Anterior cingulate cortex (tissue), 58 donors: ENCODE measurements at places on chromosomes 16 and 17.

- DNase-seq, result no peak
Observed at GRCh38 chr17:3602499-3602898, 6.7 kb downstream of the TRPV1 start.

GRCh38 chr16:71242036-71242435 is 11.5 kb upstream of the HYDIN start:
- DNase-seq, result no peak

DNA sequence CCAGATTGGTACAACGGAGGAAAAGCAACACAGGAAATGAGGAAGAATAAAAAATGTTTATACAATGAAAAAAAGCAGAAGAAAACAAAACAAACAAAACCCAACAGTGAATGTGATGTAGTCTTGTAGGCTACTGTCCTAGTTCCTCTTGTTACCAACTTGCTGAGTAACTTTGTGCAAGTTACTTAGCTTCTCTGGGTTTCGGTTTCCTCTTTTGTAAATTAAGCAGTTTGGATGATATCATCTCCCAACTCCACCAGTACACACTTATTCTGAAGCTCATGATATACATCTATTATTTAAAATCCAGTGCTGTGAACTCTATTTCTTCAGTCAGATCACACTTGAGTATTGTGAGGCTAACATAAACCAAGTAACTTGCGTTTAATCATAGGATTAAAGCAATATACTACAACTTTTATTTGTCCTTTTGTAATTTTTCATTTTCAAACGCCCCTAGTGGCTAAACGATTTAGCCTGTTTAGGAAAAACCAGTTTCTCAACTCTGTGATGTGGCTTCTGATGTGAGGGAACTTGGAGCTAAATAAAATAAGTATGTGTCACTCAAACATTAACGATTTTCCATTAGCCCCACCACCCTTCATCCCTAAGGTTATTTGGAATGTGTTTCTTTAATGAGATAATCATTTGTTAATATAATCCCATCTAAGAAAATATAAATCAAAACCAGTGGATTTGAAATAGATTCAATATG is 1.4 kb upstream of the UNK start:
- no peak for DNase-seq

- no peak for DNase-seq
Observed at GRCh38 chr16:4071686-4072561, 44.3 kb downstream of the ADCY9 start.

DNA sequence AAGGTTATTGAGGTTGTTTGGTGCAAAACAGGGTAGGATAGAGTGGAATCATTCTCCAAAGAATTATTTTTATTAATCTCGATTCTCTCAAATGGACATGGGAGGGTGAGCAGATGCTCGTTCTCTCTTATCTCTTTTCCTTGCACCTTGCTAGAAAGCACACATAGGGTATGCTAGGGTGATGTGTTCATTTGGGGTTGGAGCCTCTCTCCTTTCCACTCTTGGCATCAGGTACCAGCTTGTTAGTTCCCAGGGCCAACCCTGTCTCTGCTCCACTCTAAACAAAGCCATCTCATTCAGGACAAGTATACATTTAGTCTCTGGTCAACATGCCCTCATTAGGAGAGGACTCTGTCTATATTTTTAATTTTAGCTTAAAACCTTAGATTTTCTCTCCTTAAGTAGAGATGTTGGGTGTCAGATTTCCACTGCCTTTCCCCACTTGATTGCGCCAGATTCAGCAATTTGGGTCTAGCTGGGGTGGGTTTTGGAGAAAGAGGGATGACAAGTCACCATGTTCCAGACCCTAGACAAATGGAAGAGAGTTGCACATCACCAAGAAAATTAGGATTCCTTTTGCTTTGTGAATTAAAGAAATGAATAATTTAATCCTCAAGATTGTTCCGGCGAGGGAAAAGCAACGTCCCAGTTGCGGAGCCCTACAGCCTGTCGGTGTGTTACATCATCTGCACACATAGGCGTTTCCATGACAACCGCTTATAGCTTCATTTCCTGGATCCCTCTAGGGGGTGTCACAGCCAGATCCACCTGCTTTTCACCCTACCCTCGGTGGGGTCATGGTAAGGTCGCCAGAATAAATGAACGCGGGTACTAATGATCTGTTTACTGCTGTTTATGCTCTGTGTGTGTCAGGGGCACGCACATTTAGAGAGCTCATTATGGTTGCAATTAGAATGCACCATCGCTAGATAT is 41.6 kb downstream of the SNX11 start:
- DNase-seq, result no peak

DNA sequence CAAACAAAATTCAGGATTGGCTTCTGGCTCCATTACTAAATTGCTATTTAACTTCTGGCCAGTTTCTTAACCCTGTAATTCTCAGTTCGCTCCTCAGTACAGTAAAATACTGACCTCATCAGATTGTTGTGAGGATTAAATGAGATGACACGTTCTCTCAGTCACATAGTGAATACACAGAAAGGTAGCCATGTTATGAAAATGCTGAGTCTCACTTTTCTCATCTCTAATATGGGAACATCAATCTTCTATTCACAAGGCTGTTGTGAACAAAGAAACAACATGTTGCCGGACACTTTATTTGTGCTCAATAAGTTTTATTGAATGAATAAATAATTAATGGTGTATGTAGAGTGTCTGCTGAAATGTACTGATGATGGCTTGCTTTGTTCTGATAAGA is 924.5 kb upstream of the GOT2 start:
- DNase-seq, result no peak

- no peak for DNase-seq
Observed at GRCh38 chr16:25279491-25279890, 21.8 kb upstream of the ZKSCAN2 start.

DNA sequence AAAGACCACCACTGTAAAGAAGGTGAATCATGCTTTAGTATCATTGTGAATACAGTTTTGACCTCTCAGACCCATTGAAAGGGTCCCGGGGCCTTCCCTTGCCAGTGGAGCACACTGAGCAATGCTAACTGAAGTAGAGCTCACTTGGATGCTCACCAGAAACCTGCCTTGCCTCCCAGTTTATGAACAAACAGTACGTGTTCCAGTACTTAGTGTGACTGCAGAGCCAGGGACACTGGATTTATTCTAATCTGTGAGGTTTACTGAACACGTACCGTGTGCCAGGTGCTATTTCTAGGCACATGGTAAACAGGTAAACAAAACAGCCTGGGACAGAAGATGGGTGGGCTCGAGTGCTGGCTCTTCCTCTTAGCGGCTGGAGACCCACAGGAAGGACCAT is 79.6 kb downstream of the FOXL1 start:
- no peak for DNase-seq

DNA sequence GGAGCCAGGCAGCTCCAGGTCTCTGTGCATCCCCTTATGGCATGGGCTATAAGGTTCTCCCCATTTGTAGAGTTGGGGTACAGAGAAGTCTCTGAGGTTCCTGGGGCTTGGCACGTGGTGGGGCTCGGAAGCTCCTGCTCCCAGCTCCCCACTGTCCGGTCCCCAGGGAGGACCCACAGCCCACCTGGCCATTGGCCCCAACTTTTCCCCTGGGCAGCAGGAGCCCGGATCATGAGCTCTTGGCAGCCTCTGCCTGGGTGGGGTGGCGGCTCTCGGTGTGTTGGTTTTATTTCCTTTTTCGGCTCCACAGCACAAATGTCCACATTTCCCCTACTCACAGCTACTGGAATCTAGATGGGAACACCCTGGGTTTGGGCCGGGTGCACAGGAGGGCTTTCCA is 30.5 kb downstream of the GSE1 start:
- DNase-seq, result no peak

DNA sequence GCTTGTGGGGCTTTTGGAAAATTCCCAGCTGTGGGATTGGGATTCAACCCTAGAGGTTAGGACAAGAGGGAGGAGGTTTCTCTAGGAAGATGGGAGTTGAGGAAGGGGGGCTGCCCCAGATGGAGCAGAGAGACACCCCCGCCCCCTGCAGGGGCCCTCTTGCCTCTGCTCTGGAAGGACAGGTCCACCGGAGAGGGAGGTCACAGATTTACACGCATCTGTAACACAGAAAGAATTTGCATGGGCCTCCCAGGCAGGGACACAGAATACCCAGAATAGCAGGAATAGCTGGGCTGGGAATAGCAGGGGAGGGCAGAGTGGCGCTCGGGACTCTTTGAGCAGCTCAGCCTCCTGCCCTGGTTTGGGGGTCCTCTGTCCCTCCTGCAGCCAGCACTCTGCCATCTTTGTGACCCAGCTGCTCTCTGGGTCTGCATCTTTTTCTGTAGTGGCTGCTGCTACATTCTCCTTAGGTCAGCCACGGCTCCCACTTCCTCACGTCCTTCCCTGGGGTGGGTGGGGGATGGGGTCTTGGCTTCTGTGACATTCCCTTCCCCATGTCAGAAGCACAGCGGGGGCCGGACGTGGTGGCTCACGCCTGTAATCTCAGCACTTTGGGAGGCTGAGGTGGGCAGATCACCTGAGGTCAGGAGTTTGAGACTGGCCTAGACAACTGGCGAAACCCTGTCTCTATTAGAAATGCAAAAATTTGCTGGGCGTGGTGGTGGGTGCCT is 33.9 kb upstream of the PLLP start:
- DNase-seq, result no peak

- no peak for DNase-seq
Observed at GRCh38 chr17:33370401-33370800, 77.3 kb upstream of the ASIC2 start.

GRCh38 chr16:1371054-1371978 is 19.6 kb downstream of the GNPTG start:
- no peak for DNase-seq

DNA sequence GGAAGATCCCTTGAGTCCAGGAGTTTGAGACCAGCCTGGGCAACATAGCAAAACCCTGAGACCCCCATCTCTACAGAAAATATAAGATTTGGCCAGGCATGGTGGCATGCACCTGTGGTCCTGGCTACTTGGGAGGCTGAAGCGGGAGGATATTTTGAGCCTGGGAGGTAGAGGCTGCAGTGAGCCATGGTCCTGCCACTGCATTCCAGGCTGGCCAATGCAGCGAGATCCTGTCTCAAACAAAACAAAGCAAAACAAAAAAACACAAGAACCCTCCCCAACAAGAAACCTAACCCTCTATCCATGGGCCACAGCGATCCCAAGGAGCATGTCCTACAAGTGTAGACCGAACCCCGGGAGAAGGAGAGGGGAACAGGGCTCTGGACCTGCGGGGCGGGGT is 133.3 kb downstream of the MGAT5B start:
- DNase-seq, result no peak

DNA sequence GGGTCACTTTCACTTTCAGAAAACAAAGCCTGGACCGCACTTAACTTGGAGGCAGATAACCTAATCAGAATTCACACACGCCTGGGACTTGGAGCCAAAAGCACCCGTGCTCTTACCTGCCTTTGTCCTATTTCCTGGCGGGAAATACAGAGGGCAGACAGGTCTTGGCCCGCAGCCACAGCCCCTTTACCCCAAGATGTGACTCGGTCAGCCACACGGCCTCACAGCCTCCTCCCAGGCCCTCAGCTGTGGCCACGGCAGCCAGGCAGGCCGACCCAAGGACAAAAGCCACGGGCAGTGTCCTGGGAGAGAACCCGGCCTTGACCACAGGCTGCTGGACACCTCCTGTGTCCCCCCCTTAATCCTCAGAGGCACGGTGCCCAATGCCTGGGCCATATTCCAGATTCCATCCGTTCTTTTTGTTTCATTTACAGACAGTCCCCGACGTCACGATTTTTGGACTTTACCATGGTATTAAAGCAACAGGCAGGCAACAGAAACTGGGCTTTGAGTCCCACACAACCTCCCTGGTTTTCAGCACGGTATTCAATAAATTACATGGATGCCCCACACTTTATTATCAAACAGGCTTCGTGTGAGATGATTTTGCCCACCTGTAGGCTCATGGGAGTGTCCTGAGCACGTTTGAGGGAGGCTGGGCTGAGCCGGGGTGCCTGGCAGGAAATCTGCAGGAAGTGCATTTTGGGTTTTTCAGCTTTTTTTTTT is 30.1 kb upstream of the GAA start:
- DNase-seq, result peak; percentile 29

GRCh38 chr16:89402962-89403361 is 87.4 kb downstream of the ANKRD11 start:
- no peak for DNase-seq
